Right lung (tissue), 10 donors: ENCODE measurements at places on chromosomes 2 and 18. TPM values are rescaled to one million over a fixed set of nuclear protein-coding genes. Genes with fewer than 3 reads are reported as not detected.

Gene GALNT14
- polyA plus RNA-seq: 5.6 TPM

Gene USP14
- 33.5 TPM for polyA plus RNA-seq

Gene ADD2
- 5.4 TPM for polyA plus RNA-seq

Gene ACADL
- 11.0 TPM for polyA plus RNA-seq

DNA sequence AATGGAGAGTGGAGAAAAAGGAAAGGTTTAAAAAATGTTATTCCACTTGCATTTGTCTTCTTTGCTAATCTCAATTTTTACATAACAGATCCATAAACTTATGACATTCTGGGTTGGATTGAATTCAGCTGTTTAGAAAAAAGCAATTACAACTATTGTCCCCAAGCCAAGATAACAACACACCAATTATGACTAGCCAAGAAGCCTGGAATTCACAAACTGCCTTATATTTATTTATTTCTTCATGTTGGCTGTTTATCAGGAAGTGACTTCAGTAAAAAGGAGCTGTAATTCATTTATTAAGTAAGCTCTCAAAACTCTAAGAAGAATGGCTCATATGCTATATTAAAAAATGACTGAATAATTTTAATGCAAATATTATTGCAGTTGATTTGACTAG is 137.4 kb downstream of the CALCRL start:
- peak; percentile 41 for DNase-seq

- DNase-seq: no peak
These were observed 42.8 kb upstream of the SMAD7 start for GRCh38 chr18:48993586-48993985.
